ENCODE measurements at places on chromosomes 1 and 21.

- no peak for DNase-seq
These were observed 97.7 kb upstream of the GREM2 start for GRCh38 chr1:240709676-240710075.

DNA sequence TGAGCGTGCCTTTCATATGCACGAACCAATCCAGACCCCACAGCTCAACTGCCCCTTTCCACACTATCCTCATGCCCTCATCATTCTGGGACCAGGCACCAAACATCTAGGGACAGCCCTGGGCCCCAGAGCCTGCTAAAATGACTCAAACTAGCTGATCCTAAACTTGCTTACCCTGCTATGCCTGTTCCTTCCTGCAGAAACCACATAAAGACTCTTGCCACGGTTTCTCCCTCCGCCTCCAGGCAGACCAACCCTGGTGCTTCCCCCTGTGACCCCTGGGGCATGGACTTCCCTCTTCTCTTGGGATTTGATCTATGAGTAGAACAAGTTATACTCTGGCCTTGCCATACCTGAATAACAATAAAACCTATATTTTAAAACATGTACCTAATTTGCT, 138.0 kb upstream of the CD34 start:
- no peak for DNase-seq

DNA sequence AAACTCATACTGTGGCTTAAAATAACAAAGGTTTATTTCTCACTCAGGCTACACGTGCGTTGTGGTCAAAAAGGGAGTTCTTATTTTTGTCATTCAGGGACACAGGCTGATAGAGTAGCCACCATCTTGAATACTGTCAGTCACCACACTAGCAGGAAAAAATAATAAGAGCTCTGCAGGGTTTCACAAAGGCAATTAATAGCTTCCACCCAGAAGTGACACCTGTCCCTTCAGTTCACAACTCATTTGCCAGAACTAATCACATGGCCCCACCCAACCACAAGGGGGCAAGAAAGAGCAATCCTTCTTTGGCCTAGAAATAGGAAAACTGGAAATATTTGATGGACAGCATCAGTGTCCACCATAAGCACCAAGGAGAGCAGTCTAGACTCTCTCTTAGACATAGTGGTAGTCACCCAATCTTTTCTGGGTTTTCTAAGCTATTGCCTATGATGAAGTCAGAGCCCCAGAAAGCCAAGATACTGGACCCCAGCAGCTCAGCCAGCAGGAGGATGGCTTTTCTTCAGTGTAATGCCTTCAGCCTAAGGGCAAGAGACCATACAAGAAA, 8.2 kb downstream of the HAPLN2 start:
- peak; percentile 51 for DNase-seq

- no peak for DNase-seq
These were observed 112.9 kb upstream of the IPO9 start for GRCh38 chr1:201715801-201716741.

DNA sequence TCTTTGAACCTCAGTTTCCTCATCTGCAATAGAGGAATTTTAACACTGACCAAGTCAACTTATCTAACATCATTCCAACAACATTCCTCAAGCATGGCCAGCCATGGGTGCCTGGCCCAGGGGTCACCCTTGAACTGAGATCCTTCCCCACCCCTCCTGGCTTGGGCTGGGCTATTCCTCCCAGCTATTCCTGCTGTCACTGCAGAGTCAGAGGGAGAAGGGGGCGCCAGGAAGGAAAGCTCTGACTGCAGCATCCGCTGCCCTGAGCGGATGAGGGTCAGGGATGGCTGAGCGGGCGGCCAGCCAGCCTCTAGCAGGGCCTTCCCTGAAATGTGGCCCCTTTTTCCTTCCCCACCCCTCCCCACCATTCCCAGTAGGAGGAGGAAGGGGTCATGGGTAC, 3.1 kb downstream of the TINAGL1 start:
- no peak for DNase-seq

- DNase-seq = no peak
These were observed 632.0 kb downstream of the SMYD3 start for GRCh38 chr1:245874942-245875580.

DNA sequence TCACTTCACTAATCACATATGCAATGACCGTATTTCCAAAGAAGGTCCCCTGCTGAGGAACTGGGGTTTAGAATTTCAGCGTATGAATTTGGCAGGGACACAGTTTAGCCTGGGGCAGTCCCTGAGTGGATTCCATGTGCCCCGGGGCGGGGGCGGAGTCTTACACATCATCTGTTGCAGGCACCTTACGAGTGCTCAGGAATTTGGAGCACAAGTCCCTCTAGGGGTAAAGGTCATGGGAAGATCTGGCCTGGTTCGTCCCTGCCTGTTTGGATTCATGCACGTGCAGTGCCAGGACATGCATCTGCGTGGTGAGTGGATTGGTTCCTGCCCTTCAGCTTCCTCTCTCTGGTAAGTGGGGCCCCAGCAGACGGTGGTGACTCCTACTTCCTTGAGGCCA, 208.3 kb upstream of the C1orf174 start:
- DNase-seq = no peak

DNA sequence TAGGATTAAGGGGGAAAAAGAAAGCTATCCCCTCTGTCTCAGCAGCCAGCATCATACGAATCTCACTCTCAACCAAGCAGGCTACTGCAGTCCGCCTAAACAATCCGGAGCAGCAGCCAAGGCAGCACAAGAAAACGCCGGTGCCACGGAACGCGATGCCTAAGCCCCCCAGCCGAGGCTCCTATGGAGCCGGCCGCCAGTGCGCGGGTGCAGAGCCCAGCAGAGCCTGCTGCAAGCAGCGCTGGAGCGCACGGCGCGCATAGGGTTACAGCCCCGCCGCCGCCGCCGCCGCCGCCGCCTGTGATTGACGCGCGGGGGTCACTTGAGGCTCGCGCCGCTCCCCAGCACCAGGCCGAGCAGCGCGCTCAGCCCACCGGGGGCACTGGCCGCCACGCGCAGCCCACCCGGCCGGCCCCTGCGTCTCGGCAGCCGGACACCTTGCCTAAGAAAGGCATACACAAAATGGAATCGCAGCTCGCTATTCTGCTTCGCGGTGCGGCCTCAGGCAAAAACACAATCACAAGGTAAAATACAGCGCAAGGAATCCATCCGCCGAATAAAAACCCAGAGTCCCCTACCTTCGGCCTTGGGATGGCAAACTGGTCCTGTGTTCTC, 780 bp downstream of the HIVEP3 start:
- peak; percentile 60 for DNase-seq

DNA sequence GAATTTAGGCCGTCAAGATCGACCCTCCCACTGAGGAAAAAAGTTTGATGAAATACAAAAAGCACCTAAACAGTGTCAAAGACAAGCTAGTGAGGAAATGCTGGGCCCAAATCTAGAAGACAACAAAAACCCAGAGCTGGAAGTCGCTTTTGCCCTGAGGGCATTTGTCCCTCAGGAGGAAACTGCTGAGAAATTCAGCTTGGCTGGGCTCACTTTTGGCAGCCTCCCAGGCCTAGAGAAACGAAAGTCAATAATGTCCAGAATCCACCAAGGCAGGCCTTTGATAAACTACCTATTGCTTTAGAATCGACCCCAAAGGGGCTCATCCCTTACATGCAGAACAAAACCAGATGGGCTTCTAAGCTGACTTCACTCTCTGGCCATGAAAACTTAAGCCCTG, 38.9 kb downstream of the SYT2 start:
- DNase-seq = no peak

GRCh38 chr1:239997515-239998311, 94.0 kb upstream of the FMN2 start:
- DNase-seq = no peak

- no peak for DNase-seq
These were observed 283.3 kb downstream of the RRAGC start for GRCh38 chr1:38576241-38576640.

Measured in CD4-positive, alpha-beta T cell treated with Interleukin-6 for 4 hours (primary cell).